Osteoblast (primary cell): ENCODE measurements at places on chromosomes 6 and 20. TPM values are rescaled to one million over a fixed set of nuclear protein-coding genes. Genes with fewer than 3 reads are reported as not detected.

- no peaks in the 10 kb centered on the region for H3K27me3 ChIP-seq
- peak overlapping the region; percentile 56 for H3K27ac ChIP-seq
- no peaks in the 10 kb centered on the region for H3K36me3 ChIP-seq
- peaks cover 26% of the 10 kb centered on the region for H3K4me1 ChIP-seq
- H3K4me3 ChIP-seq = no peak overlapping the region
- DNase-seq = peak; percentile 44
These were observed 59.2 kb downstream of the TNFAIP3 start for GRCh38 chr6:137926207-137926731.

DNA sequence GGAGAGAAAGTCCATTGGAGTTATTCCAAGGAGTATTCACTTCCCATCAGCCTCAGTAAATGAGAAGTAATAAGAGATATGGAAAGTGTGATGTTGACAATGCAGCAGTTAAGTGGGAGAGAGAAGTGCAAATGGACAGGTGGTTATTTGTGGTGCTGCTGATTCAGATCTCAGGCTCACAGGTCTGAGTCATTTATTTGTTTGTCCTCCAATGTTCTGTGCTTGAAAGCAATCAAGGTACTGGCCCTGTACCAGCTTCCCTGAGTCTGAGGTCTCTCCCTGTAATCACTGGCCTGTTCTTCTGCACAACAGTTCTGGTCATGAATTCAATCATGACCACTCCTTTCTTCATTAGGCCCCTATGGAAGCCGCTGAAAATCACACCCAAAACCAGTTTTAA lies 827.7 kb downstream of the MAFB start:
- no peaks in the 10 kb centered on the region for H3K36me3 ChIP-seq
- H3K27me3 ChIP-seq = no peaks in the 10 kb centered on the region
- H3K4me3 ChIP-seq = no peak overlapping the region
- H3K4me1 ChIP-seq = peaks cover 3% of the 10 kb centered on the region
- DNase-seq = no peak
- no peak overlapping the region for H3K27ac ChIP-seq

DNA sequence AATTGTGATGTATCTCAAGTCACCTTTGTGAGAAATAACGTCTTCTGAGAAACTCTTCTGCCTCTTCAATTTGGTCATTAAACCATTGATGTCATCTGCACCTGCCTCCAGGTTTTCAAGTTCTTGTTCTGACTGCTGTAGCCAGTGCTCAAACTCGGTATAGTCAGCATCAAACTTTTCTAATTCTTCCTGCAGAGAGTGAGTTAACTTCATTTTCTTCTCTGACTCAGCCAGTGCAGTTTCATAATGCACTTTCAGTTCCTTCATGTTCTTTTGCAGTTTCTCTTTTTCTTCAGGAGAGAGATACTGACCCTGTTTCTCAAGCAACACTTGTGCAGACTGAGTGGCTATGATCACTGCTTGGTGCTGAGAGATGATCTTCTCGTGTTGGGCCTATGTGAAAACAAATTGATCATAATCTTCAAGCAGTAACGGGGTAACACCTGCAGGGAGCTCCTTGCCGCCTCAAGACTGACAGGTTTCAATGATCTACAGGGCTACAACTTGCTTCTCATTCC lies 48.8 kb downstream of the DST start:
- H3K27me3 ChIP-seq = no peaks in the 10 kb centered on the region
- DNase-seq = no peak

The DAAM2 gene
- 29.0 and 46.9 TPM in 2 replicates for total RNA-seq

The CRISP2 gene
- not detected in 2 replicates for total RNA-seq

- no peaks in the 10 kb centered on the region for H3K27me3 ChIP-seq
- no peaks in the 10 kb centered on the region for H3K4me1 ChIP-seq
- H3K4me3 ChIP-seq = no peak overlapping the region
- DNase-seq = no peak
These were observed 70.6 kb upstream of the PMEPA1 start for GRCh38 chr20:57780398-57780797.

The OR2J3 gene
- total RNA-seq = not detected in 2 replicates

The SNAP25 gene
- 1.8 TPM in 2 replicates for total RNA-seq

The SLC24A3 gene
- 0.29 and 1.1 TPM in 2 replicates for total RNA-seq

GRCh38 chr6:7047966-7048365 lies 59.8 kb upstream of the RREB1 start:
- H3K27me3 ChIP-seq = no peaks in the 10 kb centered on the region
- H3K36me3 ChIP-seq = no peaks in the 10 kb centered on the region
- no peak for DNase-seq
- no peak overlapping the region for H3K27ac ChIP-seq
- H3K4me3 ChIP-seq = no peak overlapping the region
- peaks cover 11% of the 10 kb centered on the region for H3K4me1 ChIP-seq

DNA sequence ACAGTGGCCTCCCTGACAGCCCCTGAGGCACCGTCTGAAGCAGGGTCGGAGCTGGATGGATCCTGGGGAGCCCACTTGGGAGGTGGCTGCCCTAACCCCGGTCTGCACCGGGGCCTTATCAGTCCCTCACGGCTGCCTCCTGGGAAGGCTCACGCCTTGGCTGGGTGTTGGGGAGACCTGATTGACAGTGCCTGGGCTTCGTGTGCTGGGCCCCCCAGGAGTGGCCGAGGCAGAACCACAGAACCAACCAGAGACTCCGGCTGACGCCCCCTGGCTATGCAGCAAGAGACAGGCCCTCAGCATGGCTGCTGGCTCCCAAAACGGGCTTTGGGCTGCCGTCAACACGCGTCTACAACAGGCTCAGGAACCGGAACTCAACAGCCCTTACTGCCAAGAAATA lies 219.6 kb downstream of the TAF4 start:
- H3K27me3 ChIP-seq = no peaks in the 10 kb centered on the region
- no peak overlapping the region for H3K4me3 ChIP-seq
- no peaks in the 10 kb centered on the region for H3K4me1 ChIP-seq
- H3K36me3 ChIP-seq = no peaks in the 10 kb centered on the region
- H3K27ac ChIP-seq = no peak overlapping the region

DNA sequence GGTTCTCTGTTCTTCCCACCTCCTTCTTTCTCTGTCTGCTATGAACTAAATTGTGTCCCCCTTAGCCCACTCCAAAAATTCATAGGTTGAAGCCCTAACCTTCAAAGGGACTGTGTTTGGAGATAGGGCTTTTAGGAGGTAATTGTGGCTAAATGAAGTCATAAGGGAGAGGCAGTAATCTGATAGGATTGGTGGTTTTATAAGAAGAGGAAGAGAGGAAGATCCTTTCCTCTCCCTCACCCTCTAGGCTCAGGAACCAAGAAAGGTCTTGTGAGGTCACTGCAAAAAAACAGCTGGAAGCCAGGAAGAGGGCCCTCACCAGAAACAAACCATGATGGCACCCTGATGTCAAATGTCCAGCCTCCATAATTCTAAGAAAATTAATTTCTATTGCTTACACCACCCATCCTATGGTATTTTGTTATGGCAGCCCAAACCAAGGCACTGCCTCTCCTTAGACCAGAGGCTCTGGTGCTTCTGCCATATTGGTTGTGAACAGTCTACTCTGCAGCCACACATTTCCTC lies 135.1 kb upstream of the COL21A1 start:
- H3K36me3 ChIP-seq = no peaks in the 10 kb centered on the region
- DNase-seq = no peak
- H3K27me3 ChIP-seq = no peaks in the 10 kb centered on the region
- no peak overlapping the region for H3K4me3 ChIP-seq
- no peaks in the 10 kb centered on the region for H3K4me1 ChIP-seq

DNA sequence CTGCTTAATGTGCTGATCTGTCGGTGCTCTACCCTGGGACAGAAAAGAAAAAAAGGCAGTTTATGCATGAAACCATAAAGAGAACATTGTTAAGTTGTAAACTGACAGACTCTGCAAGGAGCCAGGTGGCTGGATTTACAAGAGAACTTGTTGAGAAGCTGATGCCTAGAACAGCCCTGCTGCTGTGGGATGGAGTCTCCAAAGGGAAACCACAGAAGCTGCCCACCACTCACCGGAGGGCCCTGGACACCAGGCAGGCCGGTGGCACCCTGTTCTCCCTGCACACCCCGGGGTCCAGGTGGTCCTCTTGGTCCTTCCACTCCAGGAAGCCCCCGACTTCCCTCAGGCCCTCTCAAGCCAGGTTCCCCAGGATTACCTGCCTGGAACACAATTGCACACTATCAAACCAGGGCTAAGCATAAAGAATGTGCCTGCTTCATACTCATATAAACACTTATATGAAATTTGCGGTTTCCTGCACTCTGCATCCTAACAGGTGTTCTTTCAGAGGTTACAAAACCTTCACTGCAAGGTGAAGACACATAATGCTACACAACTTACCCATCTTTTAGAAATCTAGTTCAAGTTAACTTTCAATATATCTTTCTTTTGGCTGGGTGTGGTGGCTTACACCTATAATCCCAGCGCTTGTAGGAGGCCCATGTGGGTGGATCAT lies 68.2 kb downstream of the COL9A1 start:
- H3K27ac ChIP-seq = no peak overlapping the region
- H3K4me3 ChIP-seq = no peak overlapping the region
- no peak for DNase-seq
- H3K27me3 ChIP-seq = no peaks in the 10 kb centered on the region
- no peaks in the 10 kb centered on the region for H3K4me1 ChIP-seq

GRCh38 chr20:34529742-34530141 lies 13.5 kb downstream of the DYNLRB1 start:
- no peaks in the 10 kb centered on the region for H3K27me3 ChIP-seq
- DNase-seq = no peak
- H3K4me3 ChIP-seq = no peak overlapping the region
- H3K36me3 ChIP-seq = peaks cover 67% of the 10 kb centered on the region

The HDGFL1 gene
- not detected in 2 replicates for total RNA-seq

GRCh38 chr20:64049060-64049877 lies at the start of gene SOX18:
SOX18 (minus strand) TSS chr20:64049639; CDS start chr20:64049516, 123 bp downstream.
- H3K4me3 ChIP-seq = no peak within 1 kb of the TSS
- no peak for DNase-seq
- H3K36me3 ChIP-seq = no peaks in the 10 kb centered on the region
